ENCODE measurements at places on chromosomes 2 and 18.

GRCh38 chr2:16008856-16009255 lies 68.5 kb downstream of the MYCN start:
- no peak for DNase-seq

- DNase-seq = no peak
Observed at GRCh38 chr2:28717339-28717758, 34.3 kb upstream of the PPP1CB start.

DNA sequence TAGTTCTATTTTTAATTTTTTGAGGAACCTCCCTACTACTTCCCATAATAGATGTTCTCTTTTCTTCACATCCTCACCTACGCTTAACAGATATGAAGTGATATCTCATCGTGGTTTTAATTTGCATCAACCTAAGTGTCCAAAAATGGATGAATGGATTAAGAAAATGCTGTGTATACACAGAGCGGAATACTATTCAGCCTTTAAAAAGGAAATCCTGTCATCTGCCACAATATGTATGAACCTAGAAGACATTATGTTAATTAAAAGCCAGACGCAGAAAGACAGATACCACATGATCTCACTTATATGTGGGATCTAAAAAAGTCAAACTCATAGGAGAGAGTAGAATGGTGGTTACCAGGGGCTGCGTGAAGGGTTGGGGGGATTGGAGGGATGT lies 113.0 kb downstream of the PTRHD1 start:
- DNase-seq = no peak

DNA sequence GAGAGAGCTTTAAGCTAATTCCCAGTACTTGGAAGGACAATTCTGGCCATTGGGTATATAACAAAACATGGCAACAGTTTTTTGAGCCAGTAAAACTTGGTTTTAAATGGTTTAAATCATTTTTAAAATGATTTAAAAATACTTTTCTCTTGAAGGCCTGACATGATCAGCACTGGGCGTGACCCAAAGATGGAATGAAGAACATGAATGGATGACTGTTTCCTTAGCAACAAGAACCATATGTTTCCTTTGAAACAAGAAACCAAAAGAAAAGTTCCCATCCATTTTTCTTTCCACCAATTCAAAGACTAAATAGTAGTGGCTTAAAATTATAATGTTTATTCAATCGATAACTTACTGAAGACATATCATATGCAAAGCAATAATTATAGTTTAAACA lies 348.3 kb upstream of the FIGN start:
- DNase-seq = no peak

DNA sequence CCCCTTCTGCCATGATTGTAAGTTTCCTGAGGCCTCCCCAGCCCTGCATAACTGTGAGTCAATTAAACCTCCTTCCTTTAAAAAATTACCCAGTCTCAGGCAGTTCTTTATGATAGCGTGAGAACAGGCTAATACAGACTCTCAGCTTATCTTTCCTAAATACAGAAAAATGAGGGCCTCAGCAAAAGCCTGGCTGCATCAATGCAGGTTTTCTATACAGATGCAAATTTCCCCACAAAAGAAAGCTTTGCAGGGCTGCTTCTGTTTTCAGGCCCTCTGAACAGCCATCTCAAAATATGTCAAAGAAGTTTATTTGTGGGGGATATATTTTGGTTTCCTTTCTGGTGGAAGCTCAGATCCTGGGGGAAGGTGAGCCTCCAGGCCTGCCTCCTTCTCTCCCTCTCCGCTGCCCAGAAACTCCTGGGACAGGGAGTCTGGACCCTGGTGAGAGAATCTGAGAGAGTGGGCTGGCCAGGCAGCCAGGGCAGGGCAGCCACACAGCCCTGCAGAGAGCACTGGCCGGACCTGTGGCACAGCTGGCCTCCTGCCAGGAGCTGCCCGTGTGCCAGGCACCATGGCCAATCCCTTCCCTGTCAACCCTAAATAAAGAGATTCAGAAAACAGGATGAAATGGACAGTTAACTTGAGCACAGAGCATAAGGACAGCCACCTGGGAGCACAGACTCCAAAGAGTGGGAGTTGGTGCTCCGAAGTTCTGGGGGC lies 21.6 kb upstream of the AGXT start:
- DNase-seq = no peak

DNA sequence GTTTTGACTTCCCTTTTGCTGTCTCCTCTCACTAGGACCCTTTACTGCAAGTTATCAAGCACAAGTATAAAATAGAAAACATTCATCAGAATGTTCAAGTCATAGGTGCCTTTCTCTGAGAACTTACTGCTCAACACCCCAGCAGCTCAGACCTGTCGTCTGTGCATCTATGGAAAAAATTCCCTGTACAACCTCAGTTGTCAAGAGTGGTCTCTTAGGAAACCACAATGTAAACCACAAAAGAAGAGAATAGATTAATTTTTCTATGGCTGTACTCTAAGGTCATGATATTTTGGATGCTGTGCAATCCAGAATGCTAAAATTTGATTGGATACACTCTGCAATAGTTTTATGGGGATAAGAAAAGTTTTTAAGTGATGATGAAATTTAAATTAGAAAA lies 84.1 kb downstream of the RBMS1 start:
- no peak for DNase-seq

DNA sequence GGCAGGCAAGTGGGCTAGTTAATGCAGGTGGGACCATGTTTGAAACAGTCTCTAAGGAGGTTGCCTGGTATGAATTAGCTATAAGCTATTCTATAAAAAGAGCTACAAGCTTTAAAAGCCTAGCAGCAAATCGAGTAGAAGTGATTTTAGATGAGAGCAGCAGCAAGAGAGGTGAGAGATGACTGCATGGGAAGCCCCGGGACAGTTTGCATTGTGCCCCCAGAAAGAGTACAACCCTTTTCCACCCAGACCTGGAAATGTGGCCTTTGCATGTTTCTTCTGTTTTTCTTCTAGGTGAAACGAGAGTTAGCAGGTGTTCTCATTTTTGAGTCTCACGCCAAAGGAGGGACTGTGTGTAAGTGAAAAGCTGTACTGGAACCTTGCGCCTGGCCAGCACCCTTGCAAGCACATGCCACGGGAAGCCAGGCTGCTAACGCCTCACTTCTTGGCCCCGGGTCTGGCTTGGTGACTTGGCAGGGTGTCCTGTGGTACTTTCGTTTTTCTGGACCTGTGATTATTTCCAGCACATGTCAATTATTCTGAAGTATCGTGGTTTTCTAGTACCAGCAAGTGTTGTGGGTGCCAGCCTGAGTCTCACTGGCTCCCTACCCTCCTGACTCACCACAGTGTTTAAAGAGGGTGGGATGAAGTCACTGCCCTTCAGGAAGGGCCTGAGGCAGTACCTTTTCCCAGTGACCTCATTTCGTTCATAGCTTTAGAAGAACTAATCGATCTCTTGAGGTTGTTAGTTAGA lies 90.3 kb upstream of the MAP3K20 start:
- DNase-seq = no peak

- no peak for DNase-seq
Observed at GRCh38 chr18:78984941-78985784, 5.5 kb downstream of the SALL3 start.

- DNase-seq = no peak
Observed at GRCh38 chr2:172709566-172710291, 25.9 kb upstream of the RAPGEF4 start.

DNA sequence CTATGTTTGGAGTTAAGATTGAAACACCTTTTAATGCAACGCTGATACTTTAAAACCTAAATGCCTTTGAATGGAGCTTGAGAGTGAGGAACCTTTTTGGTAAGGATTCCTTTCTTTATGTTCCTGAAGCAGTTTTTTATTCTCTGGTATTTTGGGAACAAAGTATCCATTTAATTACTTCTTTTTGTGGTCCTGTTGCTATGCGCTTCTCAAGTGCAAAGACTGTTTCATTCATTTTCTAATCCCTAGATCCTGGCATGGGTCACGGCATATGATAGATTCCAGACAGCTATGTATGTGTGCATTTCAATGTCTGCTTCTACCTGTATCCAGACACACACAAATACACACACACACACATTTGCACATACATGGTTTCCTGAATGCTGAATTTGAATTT lies 28.0 kb downstream of the TRPM8 start:
- DNase-seq = no peak

DNA sequence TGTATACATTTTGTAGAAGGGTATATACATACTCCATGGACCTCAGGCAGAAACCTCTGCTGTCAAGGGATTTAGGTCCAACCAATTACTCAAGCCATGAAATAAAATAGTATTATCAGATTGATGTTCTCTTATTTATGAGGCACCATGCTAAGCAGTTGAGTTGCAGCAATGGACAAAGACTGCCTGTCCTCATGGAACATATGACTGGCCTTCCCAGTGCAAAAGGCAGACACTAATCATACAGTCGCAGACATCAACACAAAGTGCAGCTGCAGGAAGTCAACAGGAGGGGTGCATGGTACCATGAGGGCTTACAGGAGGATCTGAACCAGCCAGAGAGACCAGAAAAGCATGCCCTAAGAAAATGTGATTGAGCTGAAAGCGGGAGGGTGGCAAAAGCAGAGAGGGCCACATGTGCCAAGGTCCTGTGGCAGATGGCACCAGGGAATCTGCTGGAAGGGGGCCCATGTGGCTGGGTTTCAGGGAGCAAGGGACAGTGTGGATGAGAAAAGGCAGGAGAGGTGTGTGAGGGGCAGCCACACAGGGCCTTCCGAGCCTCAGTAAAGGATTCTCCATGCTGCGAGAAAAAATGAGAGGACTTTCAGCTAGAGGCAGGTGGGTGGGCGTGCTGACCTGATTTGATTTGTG lies 61.4 kb upstream of the RNF152 start:
- DNase-seq = no peak

DNA sequence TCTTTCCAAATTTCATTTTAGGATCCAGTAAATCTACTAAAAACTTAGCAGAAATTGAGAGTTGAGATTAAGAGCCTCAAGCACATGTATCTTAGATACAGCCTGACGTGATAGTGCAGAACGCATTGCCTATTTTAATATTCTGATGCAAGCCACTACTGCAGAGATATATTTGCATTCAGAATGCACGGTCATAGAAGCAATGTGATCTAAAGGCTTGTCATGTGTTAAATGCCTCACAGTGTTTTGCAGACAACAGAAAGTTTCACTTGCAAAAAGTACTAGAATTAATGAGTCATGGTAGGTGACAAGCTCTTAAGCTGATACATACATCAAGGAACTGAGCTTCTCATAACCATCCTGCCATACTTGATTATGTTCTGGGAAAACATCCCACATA lies 886.7 kb upstream of the CHAC2 start:
- no peak for DNase-seq

- no peak for DNase-seq
Observed at GRCh38 chr18:49837889-49838288, 24.6 kb upstream of the ACAA2 start.

DNA sequence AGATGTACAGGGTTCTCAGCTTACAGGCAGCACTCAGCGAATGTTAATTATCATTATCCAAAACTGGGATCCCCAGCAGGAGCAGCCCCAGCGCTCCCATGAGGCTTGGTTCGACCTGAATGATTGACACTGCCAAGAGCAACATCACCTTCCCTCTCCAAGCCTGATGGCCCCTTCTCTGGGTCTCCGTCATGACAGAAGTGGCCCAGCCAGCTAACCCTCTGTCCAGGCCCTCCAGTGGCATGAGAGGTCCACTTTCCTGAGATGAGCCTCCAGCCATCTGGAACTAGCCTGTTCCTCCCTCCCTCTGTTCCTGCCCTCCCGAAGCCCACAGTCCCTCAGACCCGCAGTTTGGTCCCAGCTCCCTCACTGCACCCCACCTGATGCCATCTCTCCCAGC lies 97.0 kb upstream of the RAB6C start:
- DNase-seq = no peak

DNA sequence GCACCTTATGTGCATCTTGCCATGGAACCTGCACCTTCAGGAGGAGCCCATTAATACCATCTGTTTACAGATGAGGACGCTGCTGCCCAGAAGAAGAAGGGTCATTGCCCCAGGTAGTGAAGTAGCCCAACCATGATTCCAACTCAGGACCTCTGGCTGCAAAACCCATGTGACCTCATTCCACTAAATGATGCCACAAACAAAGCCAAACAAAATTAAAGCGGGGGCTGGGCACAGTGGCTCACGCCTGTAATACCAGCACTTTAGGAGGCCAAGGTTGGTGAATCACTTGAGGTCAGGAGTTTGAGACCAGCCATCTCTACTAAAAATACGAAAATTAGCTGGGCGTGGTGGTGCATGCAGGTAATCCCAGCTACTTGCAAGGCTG lies 202.1 kb downstream of the EIPR1 start:
- no peak for DNase-seq

- no peak for DNase-seq
Observed at GRCh38 chr2:63553049-63553448, 35.2 kb downstream of the WDPCP start.

DNA sequence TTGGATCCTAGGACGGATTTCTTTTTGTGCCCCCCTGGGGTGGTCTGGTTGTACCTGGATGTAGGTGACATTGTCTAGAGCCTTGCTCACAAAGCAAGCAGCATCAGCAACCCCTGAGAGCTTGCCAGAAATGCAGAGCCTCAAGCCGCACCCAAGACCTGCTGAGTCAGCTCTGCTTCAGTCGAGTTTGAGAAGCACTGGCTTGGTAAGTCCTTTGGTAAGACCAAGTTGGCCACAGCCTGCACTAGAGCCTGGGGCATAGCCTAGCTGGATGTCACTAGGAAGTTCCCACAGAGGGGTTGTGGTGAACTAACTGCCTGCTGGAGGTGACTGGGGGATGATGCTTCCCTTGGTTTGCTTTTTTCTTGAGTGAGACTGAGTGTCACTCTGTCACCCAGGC lies 6.2 kb downstream of the ABCG5 start:
- DNase-seq = no peak

DNA sequence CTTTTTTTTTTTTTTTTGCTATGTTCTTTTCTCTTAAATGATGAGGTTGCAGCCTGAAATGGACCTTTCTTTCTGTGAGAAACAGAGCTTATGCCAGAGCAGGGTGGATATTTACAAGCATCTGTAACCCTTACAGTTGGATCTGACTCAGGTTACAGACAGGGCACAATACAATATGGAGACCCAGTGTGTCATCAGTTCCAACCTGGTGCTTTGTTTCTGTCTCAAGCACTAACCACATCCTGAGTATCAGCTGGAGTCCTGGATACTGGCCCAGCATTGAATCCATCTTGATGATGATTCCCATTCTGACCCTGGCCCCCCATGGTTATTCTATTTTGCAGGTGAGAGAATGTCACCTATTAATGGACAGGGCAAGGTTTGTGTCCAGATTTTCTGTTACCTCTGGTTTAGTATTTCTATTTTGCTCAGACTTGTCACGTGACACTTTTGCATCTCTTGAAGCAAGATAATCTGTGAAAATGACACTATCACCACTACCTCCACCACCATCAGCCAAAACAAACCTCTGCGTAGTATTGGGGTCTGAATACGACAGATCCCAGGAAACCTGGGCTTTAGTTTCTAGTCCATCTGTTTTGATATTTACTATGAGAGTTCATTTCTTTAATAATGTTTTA lies 174.0 kb downstream of the CCDC85A start:
- no peak for DNase-seq

DNA sequence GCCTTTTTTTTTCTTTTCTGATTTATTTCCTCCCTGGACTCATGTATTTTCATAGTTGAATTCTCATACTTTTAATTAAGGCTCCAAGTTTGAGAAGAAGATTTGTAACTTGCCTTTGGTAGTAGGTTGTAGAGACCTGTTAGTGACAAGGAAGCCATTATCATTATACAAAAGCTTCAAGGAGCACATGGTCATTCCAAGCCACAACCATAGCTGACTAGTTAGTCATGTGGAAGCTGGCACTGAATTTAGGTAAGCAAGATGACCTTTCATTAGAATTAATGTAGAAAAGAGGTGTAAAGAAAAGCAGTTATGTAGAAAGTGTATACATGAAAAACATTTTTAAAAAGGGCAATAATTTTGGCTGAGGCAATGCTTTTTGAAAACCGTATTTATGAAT lies 89.7 kb downstream of the LRP1B start:
- no peak for DNase-seq
